ENCODE measurements at places on chromosomes 3 and 15.
A peak's percentile ranks its signal among the peaks of the same experiment; 100 is the strongest.

DNA sequence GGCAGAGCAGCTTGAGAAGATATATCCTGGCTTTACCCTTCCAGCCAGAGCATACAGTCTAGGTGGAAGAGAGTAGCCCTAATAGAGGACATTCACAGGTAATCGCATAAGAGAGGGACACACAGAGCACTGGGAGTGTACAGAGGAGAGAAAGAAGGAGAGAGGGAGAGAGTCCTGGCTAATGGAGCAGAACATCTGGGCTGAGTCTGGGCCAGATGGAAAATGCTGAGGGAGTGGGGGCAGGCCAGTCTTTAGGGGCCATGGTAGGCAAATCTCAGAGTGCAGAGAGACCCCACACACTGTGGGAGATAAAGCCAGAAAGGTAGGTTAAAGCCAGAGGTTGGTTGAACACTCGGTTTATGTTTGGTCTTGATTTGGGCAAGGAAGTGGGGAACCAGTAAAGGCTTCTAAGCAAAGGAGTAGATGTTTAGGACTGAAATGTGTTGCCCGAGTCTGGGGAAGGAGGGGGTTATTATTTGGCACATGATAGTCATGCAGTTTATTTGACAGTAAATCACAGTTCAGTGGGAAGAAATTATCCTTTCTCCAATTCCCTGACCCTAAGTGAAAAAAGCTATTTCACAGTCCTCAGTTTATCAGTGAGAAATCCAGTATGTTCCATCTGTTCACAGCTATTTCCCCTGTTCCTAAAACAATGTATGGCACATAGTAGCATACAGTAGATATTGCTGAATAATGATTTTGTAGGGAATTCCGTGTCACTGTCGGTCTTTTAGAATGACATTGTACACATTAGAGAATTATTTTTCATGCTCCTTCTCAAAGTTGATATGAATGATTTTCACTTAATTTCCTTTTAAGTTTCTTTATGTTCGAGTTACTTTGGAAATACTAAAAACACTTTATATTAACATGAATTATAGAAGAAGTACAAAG, 45.7 kb downstream of the PDHB start:
- DNase-seq: no peak

GRCh38 chr3:112514527-112515128, 15.4 kb upstream of the BTLA start:
- no peak for DNase-seq

DNA sequence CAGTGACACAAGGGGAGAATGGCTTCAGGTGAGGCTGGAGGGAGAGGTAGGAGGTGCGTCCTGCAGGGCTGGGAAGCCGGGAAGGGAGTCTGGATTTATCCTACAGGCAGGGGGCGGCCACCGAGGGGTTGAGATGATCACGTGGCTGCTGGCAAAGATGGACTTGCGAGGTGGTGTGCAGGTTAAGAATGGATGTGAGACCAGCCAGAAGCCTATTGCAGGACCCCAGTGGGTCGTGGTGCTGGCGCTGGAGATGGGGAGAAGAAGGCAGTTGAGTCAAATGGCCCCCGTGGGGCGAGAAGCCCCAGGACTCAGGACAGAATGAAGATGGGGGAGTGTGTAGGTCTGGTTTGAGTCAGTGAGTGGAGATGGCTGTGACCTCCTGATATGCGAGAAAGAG, 183.1 kb downstream of the FAM43A start:
- DNase-seq: no peak

DNA sequence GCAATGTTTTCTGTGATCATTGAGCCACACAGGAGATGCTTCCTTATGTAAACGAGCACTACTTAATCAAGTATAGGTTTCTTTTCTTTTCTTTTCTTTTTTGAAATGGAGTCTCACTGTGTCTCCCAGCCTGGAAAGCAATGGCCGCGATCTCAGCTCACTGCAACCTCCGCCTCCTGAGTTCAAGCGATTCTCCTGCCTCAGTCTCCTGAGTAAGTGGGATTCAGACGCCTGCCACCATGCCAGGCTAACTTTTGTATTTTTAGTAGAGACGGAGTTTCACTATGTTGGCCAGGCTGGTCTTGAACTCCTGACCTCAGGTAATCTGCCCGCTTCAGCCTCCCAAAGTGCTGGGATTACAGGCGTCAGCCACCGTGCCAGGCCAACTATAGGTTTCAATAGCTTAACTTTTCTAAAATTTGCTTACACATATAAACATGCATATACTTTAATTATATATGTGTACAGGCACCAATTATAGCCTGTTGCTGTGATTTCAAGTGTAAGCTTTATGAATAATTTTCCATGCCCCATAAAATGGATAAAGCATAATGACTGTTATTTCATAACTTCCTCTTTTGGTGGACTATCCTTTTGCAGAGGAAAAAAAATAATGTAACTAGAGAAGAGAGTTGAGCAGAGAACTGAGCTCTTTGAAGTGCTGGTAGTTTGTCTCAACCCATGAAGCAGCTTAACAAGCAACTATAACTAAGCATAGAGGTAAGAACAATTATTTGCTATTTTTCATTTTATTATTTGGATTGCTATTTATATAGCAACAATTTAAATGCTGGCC, 24.8 kb upstream of the MBNL1 start:
- peak; percentile 85 for DNase-seq

DNA sequence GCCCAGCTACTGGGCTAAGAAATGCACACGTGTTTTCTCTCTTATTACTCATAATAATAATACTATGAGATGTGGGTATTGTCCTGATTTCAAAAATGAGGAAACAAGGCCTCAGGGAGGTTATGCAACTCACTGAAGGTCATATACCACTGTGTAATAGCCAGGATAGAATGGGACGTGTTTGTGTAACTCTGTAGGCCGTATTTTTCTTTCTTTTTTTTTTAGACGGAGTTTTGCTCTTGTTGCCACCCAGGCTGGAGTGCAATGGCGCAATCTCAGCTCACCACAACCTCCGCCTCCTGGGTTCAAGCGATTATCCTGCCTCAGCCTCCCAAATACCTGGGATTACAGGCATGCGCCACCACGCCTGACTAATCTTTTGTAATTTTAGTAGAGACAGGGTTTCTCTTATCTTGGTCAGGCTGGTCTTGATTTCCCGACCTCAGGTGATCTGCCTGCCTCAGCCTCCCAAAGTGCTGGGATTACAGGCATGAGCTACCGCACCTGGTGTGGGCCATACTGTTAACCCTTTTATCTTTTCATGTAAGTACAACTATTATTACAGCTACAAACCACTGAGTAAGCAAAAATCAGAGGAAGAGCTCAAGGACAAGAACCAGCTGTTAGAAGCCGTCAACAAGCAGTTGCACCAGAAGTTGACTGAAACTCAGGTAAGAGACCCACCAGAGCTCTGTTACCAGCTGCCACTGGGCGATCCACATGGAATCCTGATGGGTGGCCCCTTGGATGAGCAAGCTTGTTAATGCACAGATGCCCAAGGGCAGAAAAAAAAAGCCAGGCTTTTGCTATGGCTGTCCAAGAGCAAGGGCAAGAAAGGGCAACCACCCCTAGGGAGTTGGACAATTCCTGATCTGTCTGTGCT, 6.7 kb downstream of the KNSTRN start:
- DNase-seq: peak; percentile 96
